Thyroid gland (tissue), 4 donors: ENCODE measurements at places on chromosomes 13 and 19.

GRCh38 chr13:52454459-52454819, 839 bp upstream of the CKAP2 start:
- no peak for DNase-seq

- DNase-seq, result no peak
Measured at GRCh38 chr13:107870400-107870799, 344.9 kb downstream of the LIG4 start.

- DNase-seq, result peak; percentile 42
Measured at GRCh38 chr19:55670280-55671053, 4.6 kb upstream of the EPN1 start.

GRCh38 chr13:75838366-75839005, 202.4 kb downstream of the LMO7 start:
- DNase-seq, result peak; percentile 34

DNA sequence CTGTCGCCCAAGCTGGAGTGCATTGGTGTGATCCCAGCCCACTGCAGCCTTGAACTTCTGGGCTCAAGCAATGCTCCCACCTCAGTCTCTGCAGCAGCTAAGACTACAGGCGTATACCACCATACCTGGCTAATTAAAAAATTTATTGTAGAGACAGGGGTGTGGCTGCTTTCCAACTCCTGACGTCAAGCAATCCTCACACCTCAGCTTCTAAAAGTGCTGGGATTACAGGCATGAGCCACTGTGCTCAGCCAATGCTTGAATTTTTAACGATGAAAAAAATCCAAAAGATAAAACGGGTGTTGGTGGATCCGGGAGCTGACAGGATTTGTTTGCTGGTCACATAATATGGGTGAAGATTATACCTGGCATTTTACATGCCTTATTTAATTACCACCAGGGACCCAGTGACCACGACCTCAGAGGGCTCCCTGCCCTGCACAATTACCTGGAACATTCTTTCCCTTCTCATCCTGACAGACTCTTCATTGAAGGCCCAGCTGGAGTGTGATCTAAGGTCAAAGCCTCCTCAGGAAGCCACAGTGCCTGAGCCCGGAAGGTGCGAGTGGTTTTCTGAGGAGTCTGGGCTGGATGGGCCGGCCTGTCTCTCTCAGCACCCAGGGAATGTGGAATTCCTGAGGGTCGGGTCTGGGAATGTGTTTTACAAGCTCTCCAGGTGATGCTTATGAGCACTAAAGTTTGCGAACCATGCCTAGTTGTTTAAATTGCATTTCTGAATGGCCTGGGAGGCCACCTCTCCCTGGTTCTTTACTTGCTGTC, 193.3 kb downstream of the USP12 start:
- DNase-seq, result peak; percentile 8

DNA sequence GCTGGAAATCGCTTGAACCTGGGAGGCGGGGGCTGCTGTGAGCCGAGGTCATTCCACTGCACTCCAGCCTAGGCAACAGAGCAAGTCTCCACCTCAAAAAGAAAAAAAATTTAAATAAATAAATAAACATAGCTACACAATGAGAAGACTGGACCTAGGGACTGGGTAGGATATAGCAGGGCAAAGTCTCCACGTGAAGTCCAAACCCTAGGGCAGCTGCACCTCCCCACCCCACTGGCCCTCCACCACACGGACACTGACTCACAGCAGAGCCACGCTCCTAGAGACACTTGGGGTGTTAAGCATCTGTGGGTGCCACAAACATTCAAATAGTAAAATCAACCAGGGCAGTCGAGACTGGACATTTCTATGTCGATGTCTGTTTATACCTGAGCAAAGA, 7.1 kb downstream of the LATS2 start:
- no peak for DNase-seq
